ENCODE measurements at places on chromosomes 5 and 9.

- ATAC-seq, result no peak
Observed at GRCh38 chr9:98738741-98739140, 30.0 kb upstream of the GABBR2 start.

GRCh38 chr9:76588316-76588715 lies 129.3 kb downstream of the GCNT1 start:
- no peak for ATAC-seq

- peak; percentile 79 for ATAC-seq
Observed at GRCh38 chr9:95316794-95317118, 753 bp downstream of the FANCC start.

DNA sequence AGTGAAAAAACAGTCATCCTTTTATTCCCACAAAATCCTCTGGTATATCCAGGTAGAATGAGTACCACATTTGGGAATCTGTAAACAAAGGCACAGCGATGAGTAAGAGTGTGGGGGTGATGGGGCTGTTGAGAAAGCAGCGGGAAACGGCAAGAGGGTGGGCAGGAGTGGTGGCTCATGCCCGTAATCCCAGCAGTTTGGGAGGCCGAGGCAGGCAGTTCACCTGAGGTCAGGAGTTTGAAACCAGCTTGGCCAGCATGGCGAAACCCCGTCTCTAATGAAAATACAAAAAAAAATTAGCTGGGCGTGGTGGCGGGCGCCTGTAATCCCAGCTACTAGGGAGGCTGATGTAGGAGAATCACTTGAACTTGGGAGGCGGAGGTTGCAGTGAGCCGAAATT lies 43.1 kb downstream of the KLF4 start:
- no peak for ATAC-seq

- ATAC-seq, result no peak
Observed at GRCh38 chr5:171484460-171484899, 65.0 kb downstream of the FGF18 start.

DNA sequence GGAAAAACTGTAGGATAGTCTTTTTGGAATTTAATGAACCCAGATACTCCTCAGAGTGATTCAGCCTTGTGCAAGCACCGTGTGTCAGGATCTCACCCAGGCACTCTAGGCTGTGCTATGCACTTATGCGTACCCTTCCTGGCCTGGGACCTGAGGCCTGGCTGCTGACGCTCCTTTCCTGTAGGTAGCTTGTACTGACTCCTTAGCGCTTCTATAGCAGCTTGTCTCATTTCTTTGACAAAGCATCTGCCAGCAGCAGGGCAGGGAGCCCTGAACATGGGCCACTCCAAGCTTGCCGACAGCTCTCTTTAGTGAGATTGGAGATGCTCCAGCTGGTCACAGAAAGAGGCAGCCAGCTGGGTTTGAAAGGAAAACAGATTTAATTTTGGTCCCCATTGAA lies 147.3 kb downstream of the SGCD start:
- peak; percentile 40 for ATAC-seq

- ATAC-seq, result no peak
Observed at GRCh38 chr5:113531481-113532159, 18.1 kb downstream of the YTHDC2 start.

DNA sequence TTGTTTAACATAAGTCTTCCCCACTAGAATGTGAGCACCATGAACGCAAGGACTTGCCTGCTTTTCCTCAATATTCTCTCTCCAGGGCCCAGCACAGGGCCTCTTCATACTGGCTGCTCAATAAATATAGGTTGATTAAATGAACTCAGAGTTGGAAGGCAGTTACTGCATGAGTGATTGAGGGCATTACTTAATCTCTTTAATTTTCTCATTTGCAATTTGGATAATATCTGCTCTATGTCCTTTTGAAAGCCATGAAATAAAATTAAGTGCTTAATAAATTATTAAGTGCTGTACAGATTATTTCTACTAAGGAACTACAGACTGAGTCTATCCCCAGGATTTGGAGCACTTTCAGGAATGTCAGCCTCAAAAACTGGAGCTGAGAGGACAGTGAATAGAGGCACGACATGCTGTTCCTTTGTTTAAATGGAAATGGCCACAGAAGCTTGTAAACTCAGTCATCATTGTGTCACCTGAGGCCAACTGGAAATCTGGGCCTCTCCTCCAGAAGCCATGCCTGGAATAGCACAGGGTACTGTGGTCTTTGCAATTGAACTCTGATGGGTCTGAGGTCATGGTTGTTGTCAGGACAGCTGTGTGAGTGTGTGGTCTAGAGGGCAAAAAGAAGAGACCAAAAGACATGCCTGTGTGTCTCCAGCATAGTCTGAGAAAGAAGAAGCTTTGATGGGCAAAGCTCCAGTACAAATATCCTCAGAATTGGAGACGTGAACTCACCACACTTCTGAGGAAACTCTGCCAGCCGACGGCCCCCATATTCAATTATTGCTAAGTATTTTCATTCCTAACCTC lies 86.1 kb downstream of the SH3TC2 start:
- no peak for ATAC-seq

DNA sequence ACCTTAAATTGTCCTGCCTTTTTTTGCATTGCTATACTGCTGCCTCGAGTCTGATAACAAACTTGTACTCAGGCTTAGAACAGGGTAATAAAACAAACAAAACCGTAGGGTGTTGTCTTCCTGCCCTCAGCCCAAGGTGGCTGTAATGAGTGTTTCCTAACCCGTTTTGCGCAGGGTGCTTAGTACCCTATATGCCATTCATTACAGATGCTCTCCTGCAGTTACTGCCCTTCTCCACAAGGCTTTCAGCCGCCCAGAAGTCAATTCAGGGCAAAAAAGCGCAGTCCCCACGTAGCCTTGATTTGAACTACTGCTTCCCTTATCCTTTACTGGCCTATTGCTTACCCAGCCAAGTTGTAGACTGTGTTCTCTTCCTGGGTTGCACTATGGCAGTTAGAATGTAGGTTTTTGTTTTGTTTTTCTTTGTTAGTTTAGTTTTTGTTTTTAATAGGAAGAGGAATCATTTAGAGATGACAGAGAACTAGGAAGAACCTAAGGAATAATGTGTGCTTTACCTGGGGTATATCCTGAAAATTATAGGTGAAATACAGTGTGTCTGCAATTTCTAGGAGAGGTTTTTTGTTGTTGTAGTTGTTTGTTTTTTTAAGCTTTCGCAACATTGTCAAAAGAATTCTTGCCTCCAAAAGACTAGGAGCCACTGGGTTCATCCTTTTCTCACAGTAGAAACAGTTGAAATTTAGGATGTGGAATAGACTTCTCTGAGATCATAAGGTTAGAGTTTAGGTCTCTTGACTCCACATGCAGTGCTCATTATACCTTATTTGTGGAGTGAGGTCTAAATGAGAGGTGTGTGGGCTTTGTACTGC lies 1.3 kb downstream of the HMGXB3 start:
- peak; percentile 70 for ATAC-seq

DNA sequence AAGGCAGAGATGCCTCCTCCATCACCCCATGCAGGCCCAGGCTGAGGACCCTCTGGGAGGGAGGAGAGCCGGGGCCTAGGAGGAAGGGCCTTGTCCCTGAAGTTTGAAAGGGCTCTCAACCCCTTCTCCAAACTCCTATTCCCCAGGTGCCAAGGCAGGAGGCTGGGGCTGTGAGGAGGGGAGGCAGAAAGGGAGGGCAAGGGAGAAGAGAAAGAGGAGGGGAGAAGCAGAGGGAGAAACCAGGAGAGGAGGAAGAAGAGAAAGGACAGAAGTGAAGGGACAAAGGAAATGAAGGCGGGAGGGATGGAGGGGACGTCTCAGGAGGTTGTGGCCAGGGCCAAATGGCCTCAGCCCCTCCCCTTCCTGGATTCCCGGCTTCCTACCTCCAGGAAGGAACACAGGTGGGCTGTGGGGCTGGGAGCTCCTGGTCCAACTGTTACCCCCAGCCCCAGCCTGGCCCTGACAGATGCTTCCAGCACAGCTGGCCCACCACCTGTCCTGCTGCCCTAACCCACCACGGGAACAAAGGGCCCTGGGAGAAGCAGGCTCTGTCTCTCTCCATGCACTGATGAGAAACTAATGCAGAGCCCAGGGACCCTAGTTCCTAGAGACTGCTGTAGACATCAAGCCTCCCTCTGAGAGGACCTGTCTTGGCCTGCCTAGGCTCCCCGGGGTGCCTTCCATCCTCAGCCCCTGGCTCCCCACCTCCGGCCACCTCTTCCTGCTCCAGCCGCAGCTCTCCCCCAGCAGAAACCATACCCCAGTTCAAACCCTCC lies 3.5 kb downstream of the DBN1 start:
- no peak for ATAC-seq

DNA sequence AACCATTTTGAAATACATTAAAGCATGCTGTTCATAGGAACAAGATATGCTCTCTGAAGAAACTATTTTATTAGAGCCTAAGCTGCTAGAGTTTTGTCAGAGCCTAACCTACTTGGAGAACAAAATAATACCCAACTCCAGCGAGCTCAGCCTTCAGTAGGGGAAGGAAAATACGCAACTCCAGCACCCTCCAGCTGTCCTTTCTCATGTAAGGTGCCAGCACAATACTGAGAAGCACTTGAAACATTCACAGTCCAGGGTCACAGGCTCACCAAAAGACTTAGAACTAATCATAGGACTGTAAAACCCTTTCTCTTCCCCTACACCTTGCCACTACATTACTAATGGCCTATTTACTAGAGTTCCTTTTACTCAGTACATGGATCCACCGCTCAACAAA lies 18.9 kb downstream of the DPYSL3 start:
- ATAC-seq, result no peak

DNA sequence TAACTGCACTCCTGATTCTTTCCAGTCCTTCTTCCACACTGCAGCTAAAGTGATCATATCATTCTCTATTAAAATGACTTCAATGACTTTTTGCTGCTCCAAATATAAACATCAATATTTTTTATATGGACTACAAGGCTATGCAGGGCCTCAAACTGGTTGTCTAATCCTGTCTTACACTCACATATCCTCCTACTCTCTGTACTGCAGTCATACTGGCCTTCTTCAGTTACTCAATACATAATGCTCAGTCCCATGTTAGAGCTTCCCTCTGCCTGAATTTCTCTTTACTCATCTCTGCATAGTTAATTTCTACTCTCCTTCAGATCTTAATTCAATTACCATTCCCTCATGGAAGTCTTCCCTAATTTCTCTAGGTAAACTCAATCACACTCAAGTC lies 3.4 kb downstream of the MEIKIN start:
- ATAC-seq, result no peak

GRCh38 chr9:81671880-81672280 lies 17.5 kb downstream of the TLE1 start:
- no peak for ATAC-seq

DNA sequence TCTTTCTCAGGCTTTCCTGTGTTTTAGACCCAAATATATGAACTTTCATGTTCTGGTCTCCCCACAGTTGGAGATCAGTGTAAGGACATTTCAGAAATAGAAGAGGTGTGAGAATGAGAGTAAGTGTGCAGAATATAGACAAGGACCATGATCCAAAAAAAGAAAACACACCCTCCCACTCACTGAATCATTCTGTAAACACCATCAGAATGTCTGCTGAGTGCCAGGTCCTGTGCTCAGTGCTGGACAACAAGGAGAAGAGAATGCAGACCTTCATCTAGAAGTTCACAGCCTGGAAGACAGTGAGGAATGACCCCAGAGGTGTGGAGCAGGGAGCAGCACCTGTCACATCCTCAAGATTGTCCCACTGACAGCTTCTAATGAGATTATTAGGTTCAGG lies 19.1 kb upstream of the SH3RF2 start:
- ATAC-seq, result no peak

GRCh38 chr5:41722359-41722950 lies 147.8 kb downstream of the OXCT1 start:
- no peak for ATAC-seq

GRCh38 chr5:133995883-133996563 lies 8.8 kb downstream of the VDAC1 start:
- no peak for ATAC-seq

- ATAC-seq, result no peak
Observed at GRCh38 chr9:4287386-4287785, 12.5 kb downstream of the GLIS3 start.

DNA sequence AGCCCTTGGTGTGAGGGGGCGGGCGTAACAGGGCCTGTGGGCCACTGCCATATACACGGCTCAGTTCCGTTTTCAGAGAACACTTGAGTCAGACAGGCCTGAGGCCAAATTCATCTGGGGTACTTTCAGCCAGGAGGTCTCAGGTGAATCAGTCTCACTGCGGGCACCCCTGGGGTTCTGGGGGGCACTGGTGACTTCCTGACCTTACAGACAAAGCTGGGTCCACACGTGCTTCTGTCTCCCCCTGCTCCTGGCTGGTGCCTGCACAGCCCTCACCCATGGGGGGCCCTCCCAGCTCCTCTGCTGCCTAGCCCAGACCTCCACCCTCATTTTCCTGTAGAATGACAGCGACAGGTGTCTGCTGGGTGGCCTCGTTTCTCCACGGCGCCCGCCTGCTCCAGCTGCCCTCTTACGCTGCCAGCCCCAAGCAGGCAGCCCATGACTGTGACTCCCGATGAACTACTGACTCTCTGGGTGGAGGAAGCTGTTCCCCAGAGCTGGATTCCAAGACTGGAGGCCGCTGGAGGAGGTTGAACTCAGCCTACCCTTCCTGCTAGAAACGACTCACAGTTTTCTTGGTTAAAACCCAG lies 374.1 kb upstream of the IRX4 start:
- no peak for ATAC-seq

GRCh38 chr5:124259017-124259416 lies 487.4 kb downstream of the ZNF608 start:
- no peak for ATAC-seq

Data from stimulated activated memory B cell treated with anti-CD40 and anti-IgM and Interleukin-4, amounts not matched to agents 10 μg/mL and 1 μg/mL and 100 μg/mL, for 72 hours (primary cell).